ENCODE measurements at places on chromosomes 5 and 9.
A peak's percentile ranks its signal among the peaks of the same experiment; 100 is the strongest.

- peak; percentile 68 for DNase-seq
Observed at GRCh38 chr5:134526483-134527155, 1.1 kb downstream of the JADE2 start.

GRCh38 chr5:161269125-161269524 lies 277.4 kb downstream of the GABRB2 start:
- DNase-seq: no peak

DNA sequence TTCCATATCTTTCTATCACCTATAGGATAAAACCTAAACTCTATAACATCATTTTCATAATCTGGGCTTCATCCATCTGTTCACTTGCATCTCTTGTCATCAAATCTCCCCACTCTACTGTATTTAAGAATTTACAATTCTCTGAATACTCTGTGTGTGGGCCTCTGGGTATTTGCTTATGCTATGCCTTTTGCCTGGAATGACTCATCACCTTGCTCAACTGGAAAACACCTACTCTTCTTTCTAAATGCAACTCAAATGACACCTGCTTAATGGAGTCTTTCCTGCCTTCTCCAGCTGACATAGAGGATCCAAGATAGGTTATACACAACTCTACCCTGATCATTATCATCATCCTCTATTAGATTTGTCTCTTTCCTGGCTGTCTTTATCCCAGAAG lies 421.7 kb downstream of the SPATA31D1 start:
- DNase-seq: no peak

DNA sequence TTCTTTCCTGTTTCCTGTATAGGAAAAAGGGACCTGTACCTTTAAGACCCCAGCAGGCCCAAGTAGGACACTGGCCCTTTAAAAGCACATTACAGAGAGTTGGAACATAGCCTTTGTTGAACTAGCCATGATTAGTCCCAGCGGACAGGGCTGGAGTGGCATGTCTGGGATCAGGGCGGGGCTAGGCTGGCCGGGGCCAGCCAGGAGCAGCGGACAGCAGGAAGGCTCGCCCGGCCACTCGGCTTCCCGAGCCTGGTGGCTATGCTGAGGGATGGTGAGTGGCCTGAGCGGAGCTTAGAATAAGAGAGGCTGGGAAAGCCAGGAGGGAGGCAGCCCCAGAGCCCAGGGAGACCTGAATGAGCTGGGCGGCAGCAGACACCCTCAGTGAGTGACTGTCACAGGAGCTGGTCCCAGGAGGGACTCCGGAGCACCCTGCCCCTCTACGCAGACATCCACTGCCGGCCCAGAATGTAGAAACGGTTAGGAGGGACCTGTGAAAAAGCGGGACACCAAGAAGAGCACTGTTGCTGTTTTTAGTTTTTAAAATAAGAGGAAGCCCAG lies 92.1 kb downstream of the DAB2IP start:
- peak; percentile 84 for DNase-seq

DNA sequence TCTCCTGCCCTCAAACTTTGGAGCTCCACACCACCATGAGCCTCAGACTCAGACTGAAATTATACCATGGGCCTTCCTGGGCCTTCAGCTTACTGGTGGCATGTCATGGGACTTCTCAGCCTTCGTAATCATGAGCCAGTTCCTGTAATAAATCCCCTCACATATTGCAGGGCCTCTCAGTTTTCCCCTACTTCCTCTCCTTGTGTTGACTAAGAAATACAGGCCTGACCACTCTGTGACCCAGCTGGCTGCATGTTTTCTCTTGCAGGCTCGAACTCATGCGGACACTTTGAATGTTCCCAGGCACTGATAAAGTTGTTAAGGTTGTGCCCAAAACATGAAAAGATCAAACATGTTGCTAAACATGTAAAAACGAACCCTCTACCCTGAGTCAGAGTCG lies 26.2 kb upstream of the SHC3 start:
- no peak for DNase-seq

- no peak for DNase-seq
Observed at GRCh38 chr9:118809160-118809625, 560.0 kb downstream of the BRINP1 start.

- DNase-seq: peak; percentile 68
Observed at GRCh38 chr9:33081128-33081851, 4.8 kb upstream of the SMU1 start.

DNA sequence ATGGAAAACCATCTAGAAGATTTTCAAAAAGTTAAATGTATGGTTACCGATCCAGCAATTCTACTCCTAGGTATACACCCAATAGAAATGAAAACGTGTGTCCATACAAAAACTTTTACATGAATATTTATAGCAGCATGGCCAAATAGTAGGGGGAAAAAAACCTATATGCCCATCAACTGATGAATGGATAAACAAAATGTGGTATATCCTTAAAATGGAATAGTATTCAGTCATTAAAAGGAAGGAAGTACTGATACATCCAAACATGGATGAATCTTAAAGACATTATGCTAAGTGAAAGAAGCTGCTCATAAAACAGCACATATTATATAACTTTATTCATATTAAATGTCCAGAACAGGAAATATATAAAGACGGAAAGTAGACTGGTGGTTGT lies 93.2 kb upstream of the SPOCK1 start:
- DNase-seq: no peak

- no peak for DNase-seq
Observed at GRCh38 chr5:139340051-139340450, 1.6 kb upstream of the PAIP2 start.

DNA sequence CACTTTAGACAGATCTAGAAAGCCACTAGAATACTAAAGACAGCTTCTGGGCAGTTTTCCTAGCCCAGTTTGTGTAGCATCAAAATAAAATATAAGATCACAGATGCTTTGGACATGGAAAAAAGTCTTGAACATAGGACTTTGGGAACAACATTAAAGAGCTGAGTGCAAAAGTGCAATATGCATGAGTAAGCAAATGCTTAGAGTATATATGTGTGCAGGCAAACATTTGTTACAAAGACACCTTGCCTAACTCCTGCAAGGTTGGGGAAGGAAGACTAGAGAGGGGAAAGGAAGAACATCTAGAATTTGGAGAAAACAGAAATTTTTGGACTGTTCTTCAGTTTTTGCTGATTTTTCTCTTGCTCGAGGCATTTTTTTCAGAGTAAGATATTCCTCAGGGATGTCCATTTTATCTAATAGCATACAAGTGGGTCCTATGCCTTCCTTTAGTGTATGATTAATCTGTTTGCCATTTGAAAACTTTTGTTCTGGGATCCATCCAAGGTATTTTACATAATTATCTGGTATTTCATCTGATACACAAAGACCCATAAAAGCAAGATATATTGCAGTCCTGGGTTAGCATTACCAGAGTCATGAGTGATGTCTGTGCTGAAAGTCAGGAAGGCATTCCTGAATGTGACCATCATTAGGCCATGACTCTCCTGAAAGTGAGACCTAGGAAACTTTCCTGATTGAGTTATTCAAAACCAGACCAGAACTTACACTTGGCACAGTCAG lies 142.0 kb upstream of the RGMB start:
- no peak for DNase-seq

GRCh38 chr9:91756510-91756780 lies 193.6 kb downstream of the ROR2 start:
- DNase-seq: no peak

DNA sequence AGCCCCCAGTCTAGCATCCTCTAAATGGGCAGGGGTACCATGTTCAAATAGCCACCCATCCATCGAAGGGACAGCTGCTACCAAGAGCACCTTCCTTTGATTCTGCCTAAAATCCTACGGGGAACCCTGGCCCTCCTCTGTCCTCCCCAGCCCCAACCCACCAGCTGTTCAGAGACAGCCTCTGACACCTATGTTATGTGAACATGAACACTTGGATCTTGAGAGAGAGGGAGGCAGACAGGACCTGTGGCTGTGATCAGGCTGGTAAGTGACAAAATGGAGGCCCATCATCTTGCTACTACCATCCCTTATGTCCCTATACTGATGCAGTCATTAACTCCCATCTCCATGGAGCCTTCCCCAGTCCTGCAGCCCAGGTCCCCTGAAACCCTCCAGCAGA lies 8.2 kb downstream of the SLC23A1 start:
- no peak for DNase-seq

GRCh38 chr9:20650313-20650712 lies 28.0 kb upstream of the MLLT3 start:
- no peak for DNase-seq

DNA sequence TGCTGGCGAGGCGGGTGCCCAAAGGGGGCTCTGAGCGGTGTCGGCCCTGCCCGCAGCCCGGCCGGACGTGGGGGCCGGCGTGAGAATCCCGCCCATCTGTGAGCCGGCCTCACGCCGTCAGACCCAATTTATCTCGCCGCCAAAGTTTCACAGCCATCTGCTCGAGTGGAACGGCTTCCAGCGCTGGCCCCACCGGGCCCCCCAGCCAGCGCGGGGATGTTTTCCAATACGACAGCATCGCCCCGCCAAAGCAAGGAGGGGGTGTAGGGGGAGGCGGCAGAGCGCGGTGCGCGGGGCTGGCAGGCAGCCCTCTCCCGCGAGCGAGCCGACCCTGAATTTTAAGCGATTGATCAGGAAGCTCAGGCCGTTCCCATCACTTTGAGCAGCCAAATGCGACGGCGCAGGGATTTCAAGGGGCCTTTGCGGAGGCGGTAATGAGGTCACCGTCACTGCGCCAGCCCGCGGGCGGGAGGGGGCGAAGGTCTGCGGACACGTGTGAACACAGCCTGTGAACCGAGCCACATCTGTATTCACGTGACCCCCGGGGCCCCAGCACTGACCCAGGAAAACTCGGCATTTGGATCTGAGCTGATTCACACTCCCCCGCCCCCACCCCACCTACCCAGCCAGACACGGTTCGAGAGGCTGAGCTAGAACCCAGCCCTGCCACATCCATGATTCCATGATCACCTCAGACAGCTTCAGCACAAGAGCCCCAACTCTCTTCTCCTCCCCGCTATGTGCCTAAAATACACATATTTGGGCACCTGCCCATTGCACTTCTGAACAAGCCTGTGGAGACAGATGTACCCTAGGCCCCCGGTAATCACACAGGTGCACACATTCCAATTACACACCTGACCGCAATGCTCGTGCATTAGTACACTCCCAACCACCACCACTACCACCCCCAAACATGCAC lies 47.8 kb upstream of the PSD2 start:
- peak; percentile 49 for DNase-seq

DNA sequence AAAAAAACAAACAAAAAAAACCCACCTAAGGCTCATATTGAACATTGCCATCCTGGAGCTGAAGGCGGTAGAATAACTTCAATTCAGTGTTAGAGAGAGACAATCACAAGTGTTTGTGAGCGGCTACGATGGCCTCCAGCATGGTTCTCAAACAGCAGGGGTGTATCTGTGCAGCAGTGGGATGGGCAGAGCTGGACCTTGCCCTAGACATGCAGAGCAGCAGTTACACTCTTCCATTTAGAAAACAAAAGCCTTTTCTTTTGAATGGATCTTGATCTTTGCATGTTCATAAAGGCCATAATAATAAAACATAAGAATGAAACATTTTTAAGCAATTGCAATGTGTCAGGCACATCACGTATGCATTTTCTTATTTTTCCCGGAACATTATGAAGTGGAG lies 50.3 kb downstream of the ARHGAP26 start:
- no peak for DNase-seq

- no peak for DNase-seq
Observed at GRCh38 chr5:132055441-132055807, 5.0 kb upstream of the IL3 start.

DNA sequence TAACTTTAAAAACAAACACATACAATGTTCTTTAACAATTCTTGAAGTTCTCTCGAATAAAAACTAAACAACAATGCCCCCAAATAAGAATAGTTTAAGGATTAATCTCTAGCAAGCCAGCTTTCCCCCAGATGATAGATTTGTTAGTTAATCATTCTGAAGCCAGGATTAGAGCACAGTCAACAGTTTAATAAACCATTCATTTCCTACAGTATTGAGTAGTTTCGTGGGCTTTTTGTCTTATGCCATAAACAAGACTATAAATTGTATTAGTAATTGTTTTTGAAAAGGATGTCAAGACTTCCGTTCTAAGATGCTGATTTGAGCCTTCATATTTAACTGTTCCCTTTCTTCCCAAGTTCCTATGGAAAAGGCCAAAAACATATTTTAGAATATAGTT lies 136.6 kb downstream of the PIK3R1 start:
- no peak for DNase-seq

GRCh38 chr9:115596021-115596745 lies 478.2 kb upstream of the TNC start:
- no peak for DNase-seq

GRCh38 chr9:99005651-99006050 lies 61.9 kb downstream of the COL15A1 start:
- DNase-seq: no peak

- DNase-seq: no peak
Observed at GRCh38 chr5:6302684-6303083, 75.7 kb downstream of the MED10 start.

DNA sequence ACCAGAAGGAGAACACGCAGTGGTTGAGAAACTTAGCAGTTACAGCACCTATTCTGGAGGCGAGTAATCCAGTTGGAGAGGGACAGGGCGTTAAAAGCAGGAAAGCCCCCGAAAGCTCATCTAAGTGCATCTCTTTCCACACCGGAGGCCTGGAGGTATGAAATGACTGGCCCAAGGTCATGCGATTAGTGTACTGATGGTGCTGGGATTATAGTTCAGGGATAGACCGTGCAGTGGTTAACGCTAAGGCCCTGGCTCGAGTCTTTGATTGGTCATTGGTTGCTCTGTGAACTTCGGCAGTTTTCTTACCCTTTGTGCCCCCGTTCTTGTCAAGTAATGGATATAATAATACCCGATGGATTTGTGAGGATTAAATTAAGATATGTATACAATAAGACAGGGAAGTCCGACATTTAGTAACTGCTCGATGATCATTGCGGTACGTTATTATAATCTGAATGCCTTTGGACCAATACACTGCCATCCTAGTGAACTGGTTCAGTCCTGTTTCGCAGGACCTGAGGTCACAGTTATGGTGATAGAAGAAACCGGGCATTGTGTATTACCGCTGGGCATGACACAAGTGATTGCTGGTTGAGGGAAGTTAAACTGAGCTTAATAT lies 960 bp downstream of the CANX start:
- no peak for DNase-seq

GRCh38 chr9:112288029-112288428 lies 45.4 kb downstream of the PTBP3 start:
- DNase-seq: no peak

DNA sequence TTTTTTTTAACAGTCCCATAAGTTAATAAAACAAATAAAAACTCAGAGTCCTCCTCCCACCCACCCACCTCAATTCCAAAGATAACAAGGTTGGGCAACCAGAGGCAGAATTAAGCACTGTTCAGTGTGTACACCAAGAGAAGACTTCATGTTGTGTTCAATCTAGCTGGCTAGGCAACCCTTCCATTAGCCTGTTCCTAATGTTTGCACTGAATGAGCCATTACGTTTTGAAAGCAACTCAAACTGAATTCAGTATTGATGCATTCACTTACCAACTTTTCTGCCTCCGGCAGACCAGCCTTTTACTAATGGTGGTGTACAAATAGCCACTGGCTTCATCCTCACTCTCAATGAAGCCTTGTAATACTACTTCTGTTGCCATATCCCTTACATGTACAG lies 47.5 kb downstream of the PBX3 start:
- no peak for DNase-seq

- DNase-seq: no peak
Observed at GRCh38 chr5:109324351-109324750, 85.4 kb downstream of the PJA2 start.

GRCh38 chr9:9905736-9906135 lies 707.1 kb downstream of the PTPRD start:
- no peak for DNase-seq

All from midbrain (tissue), 1 donor.